Activated CD8-positive, alpha-beta memory T cell treated with anti-CD3 and anti-CD28 coated beads, Interleukin-2, amount 50 U/mL, for 4 hours (primary cell): ENCODE measurements at places on chromosomes 2 and 18.
A peak's percentile ranks its signal among the peaks of the same experiment; 100 is the strongest.

DNA sequence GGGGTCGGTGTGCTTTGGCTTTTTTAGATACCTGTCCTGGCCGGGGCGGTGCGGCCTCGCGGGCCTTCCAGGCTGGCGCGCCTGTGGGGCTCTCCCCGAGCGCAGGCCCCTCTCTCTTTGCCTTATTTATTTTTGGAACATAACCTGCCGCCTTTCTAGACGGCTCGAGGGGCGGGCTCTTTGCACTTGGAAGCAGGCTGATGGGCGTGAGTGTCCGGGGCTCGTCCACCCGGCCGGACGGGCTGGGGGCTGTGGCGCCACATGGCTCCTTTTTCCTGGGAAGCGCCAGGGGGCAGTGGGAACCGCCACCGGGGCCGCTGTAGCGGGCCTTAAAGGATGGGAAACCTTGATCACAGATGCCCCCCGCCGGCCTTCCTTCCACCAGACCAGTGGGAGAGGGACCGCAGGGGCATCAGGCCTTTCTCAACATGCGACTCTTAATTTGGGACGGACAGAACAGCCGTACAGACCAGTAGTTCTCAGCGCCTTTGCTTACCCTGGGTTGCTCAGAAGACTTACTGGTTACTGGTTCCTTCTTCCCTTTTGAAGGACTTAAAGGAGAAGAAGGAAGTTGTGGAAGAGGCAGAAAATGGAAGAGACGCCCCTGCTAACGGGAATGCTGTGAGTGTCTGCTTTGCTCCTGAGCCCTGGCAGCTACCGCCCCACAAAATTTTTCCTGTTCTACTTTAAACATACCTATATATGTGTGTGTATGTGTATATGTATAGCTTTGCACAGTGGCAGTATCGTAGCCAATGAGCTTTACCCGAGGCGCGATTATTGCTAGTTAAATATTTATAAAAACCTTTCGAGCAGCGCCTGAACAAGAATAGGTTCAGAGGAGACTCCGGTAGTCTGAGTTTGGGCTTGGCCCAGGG is 2.7 kb downstream of the PTMA start:
- DNase-seq: peak; percentile 27

GRCh38 chr2:205091411-205091810 is 546.1 kb downstream of the PARD3B start:
- DNase-seq: no peak

- no peak for DNase-seq
These were observed 119.0 kb downstream of the SMAD7 start for GRCh38 chr18:48831802-48832201.

GRCh38 chr2:86580560-86580959 is 17.3 kb upstream of the CHMP3 start:
- DNase-seq: no peak

DNA sequence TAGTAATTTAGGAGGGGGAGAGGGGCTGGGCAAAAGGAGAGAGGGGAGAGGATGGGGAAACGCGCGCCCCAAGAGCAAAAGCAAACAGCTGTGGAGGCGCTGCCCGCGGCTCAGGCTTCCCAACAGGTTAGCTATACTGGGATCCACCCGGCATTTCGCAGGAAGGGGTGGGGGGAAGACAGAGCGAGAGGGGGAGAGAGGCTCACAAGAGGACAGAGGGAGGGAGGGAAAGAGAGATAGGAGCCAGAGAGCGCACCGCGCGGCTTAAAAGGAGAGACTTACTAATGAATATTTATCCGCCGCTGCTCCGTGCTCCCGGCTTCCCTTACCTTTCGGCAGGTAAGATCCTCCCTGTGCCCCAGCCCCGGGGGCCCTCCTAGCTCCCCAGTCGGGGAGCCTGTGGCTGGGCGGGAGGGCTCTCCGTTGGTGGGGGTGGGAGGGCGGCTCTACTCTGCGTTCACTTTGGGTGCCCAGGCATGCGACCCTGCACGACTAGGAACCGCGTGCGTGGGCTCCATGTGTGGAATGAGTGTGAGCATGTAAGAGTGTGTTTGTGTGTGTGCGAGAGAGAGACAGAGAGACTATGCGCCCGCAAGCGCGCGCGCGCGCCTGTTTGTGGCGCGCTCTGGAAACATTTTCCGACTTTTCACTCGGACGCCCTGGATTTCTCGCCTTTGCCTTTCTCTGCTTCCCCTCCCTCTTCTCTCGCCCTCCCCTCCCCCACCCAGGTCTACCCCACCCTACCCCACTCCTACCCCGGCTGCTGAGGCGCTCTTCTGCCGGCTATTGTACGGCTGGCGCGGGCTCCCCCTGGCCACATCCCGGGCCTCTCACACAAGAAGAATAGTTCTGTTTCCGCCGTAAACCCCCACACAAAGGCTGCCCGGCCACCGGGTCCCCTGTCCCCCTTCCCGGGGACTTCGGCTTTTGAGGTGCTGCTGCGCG is 7.2 kb upstream of the SIX3 start:
- no peak for DNase-seq

- DNase-seq: no peak
These were observed 89.6 kb downstream of the GCA start for GRCh38 chr2:162433491-162433890.

DNA sequence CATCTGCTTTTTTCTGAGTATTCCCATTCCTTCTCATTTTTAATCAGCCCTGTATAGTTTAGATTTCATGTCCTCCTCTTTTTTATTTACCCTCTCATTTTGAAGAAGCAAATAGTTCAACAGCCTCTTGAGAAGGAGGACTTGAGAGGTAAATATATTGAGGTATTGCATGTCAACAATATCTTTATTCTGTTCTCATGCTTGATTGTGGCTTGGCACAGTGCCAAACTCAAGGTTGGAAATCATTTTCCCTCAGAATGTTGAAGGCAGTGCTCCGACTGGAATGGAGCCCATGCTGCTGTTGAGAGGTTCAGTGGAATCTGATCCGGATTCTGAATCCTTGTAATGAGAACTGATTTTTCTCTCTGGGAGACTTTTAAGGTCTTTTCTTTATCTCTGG is 31.0 kb upstream of the GALNT3 start:
- DNase-seq: no peak

DNA sequence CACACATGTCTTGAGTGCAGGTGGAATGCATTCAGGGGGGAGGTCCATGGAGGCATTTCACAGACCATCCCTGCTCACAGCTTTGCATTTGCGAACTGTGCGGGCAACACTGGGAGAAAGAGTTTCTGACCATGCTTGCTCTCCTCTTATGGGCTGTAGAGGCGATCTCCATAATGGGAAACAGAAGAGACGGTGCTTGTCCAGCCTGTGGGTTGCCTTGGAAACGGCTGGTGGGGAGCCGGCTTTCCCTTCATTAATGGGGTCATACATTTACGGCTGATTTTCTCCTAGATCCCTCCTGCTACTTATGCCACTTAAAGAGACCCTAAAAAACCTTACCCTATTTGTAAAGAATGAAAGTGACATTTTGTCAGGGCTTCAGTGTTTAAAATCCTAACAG is 147.4 kb downstream of the SOX11 start:
- DNase-seq: no peak

DNA sequence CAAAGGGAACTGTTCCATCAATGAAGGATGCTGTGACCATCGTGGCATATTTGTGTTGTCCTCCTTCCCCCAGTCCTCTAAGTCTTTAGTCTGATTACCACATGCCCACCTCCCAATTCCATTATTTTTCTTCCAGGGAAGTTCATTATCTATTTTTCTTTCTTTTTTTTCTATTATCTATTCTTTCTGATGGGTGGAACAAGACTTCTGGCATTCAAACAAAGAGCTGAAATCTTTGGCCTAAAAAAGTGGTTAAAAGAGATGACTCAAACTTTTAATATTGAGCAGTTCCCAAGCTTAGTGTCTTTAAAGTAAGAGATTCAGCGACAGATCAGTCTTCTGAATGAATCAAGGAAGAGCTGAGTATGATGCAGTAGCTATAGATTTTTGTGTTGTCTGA is 66.6 kb downstream of the DIS3L2 start:
- no peak for DNase-seq

DNA sequence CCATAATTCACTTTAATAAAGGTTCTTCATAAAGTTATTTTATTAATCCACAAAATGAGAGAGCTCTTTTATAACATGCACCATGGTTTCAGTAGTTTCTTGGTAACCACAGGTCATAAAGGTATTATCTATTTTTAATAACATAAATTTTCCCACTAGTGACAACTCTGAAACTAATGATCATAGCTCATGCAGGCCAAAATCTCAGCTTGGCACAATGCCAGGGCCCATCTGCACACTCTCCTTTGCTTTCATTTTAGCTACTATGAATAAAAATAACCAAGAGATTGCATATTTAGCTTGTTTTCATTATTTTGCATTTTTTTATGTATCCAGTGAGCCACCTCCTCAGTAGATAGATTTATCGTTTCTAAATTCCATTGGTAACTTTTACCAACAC is 691.8 kb upstream of the CHAC2 start:
- DNase-seq: no peak
